ENCODE measurements at places on chromosomes 4 and X. TPM values are rescaled to one million over a fixed set of nuclear protein-coding genes. Genes with fewer than 3 reads are reported as not detected.

FAM133A gene
- total RNA-seq, result 0.83 TPM

SLITRK4 gene
- total RNA-seq, result 1.5 TPM

CLGN gene
- 3.2 TPM for total RNA-seq

MAGEA12 gene
- not detected for total RNA-seq

LRIT3 gene
- total RNA-seq, result 0.09 TPM

PHKA1 gene
- total RNA-seq, result 6.6 TPM

ABCG2 gene
- 1.7 TPM for total RNA-seq

FATE1 gene
- total RNA-seq, result not detected

KLHL13 gene
- total RNA-seq, result 4.1 TPM

SUPT20HL2 gene
- total RNA-seq, result not detected

SPANXC gene
- not detected for total RNA-seq

DKK2 gene
- total RNA-seq, result not detected

RBM41 gene
- 19.4 TPM for total RNA-seq

CTPS2 gene
- 67.7 TPM for total RNA-seq

CXCL8 gene
- total RNA-seq, result not detected

ATP11C gene
- total RNA-seq, result 26.4 TPM

UGT2B11 gene
- total RNA-seq, result not detected

CD40LG gene
- total RNA-seq, result not detected

Data from H9 (cell line).